ENCODE measurements at places on chromosomes 1 and 21. TPM values are rescaled to one million over a fixed set of nuclear protein-coding genes. Genes with fewer than 3 reads are reported as not detected.

- peak; percentile 90 for DNase-seq
Observed at GRCh38 chr21:45865106-45865835, 116.3 kb upstream of the COL6A1 start.

DNA sequence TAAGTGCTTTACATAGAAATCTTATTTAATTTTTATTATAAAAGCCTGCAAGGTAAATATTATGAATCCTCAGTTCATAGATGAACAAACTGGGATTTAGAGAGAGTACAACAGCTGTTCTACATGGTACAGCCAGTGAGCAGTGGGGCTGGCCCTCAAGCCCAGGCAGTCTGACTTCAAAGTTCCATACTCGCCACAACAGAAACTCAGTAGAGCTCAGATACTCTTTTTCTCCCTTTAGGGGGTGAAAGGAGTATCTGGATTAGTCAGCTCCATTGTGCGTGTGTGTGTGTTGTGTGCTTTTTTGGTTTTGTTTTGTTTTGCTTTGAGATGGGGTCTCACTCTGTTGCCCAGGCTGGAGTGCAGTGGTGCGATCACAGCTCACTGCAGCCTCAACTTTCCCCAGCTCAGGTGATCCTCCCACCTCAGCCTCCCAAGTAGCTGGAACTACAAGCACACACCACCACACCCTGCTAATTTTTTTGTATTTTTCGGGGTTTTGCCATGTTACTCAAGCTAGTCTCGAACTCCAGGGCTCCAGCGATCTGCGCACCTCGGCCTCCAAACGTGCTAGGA is 378.5 kb downstream of the SMYD3 start:
- DNase-seq = no peak

DNA sequence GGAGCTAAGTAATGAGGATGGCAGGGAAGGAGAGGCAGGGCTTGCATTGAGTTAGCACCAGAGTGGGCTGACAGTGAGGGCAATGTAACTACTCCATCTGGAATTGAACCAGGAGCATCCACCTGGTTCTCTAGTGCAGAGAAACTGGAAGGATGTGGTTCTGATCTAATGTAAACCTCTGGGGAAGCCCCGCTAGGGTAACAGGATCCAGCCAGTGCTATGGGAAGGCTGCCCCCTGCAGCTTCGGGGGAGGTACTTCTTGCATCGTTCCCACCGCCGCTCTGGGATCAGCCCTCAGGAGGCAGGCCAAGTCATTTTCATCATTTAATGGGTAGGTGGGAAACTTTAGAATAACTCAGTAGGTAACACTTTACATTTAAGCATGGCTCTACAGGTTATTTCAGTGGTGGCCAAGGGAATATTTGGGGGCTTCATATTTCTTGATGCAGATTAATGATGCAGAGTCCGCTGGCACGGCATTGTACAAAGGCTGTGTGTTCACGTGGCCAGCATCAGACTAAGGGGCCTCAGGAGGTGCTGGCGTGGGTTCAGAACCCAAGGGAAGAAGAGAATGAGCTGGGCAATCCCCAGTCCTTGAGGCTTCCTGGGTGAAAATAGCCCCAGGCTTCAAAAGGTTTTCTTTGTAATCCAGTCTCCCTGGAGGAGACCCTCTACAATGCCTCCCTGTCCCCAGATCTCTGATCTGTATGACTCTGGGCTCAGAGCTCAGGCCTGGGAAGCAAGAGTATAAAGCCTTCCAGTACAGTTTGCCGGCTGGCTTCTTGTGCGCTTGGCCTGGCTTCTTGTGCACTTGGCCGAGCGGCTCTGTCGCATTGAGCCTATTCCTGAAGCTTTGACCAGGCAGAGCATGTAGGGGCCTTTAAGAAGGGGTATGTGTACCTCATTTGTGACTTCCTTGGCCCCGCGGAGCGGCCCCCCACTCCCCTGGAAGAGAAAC is 26.4 kb upstream of the KAZN start:
- no peak for DNase-seq

DNA sequence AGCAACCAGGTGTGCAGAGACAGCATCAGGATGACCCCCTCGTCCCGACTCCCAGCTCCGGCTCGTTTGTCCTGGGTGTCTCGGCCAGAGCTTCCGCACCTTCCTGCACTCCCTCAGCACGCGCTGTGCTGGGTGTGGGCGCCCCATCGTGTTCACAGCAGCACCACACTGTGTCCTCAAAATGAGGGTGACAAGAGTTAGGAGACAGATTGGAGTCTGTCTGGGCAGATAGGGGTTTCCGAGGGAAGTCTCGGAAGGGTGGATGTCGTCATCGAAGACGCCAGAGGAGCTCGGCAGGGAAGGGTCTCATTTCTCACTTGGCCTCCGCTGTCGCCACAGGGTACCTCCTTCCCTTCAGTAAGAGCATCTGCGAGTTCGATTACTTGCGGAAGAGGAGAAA is 4.1 kb downstream of the CCDC27 start:
- DNase-seq = no peak

DNA sequence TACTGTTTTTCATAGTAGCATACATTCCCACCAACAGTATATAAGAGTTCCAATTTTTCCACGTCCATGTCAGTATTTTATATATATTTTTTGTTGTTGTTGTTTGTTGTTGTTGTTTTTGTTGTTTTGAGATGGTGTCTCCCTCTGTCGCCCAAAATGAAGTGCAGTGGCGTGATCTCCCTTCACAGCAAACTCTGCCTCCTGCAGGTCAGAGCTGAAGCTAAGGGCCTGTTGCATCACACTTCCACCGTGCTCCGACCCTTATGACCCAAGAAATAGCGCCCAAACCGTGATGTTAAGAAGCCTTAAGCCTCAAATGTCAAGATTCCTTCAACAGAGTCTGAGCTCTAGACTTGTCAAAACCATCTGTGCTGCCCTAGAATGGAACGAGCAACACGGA is 2032.3 kb downstream of the MRPL39 start:
- no peak for DNase-seq

LHX8 gene
- total RNA-seq = not detected

- DNase-seq = peak; percentile 45
Observed at GRCh38 chr1:15128520-15129313, 24.8 kb upstream of the TMEM51 start.

CGN gene
- 0.06 TPM for total RNA-seq

DNA sequence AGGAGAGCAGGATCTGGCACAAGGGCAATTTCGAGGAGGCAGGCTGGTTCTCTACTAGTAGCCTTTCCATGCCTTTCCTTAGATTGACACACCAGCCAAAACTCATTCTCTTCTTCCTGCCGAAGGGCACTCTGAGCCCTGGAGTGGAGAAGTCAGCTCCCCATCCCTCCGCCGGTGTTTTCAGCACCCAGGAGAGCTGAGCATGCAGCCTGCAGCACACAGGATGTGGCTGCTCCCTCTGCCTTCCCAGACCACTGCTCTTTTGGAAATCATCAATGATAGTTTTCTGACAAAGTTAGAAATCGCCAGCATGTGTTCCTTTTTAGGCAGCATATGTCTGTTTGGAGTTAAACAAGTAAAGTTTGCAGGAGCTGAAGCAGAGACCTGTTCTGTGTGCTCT is 11.7 kb downstream of the RNU5D-1 start:
- no peak for DNase-seq

DNA sequence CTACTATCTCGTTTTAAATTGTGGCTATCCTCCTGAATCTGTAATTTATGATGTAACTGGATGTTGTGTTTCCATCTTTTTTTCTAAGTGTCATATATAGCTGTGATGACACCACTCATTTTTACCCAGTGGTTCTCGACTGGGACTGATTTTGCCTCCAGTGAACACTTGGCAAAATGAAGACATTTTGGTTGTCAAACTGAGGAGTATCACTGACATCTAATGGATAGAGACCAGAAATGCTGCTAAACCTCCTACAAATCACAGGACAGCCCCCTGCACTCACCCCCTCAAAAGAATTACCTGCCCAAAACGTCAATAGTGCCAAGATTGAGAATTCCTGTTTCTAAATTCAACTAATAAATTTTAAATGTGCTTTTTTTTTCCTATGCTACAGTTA is 1.9 kb downstream of the TRMT13 start:
- peak; percentile 12 for DNase-seq

OR6K3 gene
- total RNA-seq = not detected
